Left ventricle myocardium inferior (tissue), 1 donor: ENCODE measurements at places on chromosomes 3 and 15.

DNA sequence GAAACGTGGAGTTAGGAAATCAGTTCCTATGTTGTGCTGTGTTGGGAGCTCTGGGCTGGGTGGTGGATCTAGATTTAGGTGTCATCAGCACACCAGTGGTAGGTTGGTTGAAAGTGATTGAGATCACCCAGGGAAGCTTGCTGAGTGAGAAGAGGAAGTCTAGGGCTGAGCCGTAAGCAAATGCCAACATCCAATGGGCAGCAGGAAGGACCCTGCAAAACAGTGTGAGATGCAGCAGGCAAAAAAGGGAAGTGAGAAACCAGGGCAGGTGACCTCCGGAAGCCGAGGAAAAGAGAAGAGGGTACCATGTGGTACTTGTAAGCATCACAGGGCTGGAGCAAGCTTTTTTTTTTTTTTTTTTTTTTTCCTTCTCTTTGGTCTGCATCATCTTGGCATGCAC is 15.9 kb upstream of the COPG1 start:
- no peak overlapping the region for H3K4me3 ChIP-seq
- peak; percentile 36 for DNase-seq
- no peaks in the 10 kb centered on the region for H3K36me3 ChIP-seq
- H3K4me1 ChIP-seq = peaks cover 15% of the 10 kb centered on the region

GRCh38 chr15:61951949-61952348 is 108.3 kb downstream of the VPS13C start:
- no peak overlapping the region for H3K4me3 ChIP-seq
- peaks cover 63% of the 10 kb centered on the region for H3K36me3 ChIP-seq
- DNase-seq = no peak
- H3K27me3 ChIP-seq = no peaks in the 10 kb centered on the region
- H3K27ac ChIP-seq = no peak overlapping the region
- H3K4me1 ChIP-seq = peaks cover 12% of the 10 kb centered on the region

GRCh38 chr3:37520907-37521341 is 340.8 kb upstream of the CTDSPL start:
- H3K27me3 ChIP-seq = no peaks in the 10 kb centered on the region
- H3K27ac ChIP-seq = peak overlapping the region; percentile 24
- no peak overlapping the region for H3K4me3 ChIP-seq
- peaks cover 14% of the 10 kb centered on the region for H3K4me1 ChIP-seq
- DNase-seq = no peak

DNA sequence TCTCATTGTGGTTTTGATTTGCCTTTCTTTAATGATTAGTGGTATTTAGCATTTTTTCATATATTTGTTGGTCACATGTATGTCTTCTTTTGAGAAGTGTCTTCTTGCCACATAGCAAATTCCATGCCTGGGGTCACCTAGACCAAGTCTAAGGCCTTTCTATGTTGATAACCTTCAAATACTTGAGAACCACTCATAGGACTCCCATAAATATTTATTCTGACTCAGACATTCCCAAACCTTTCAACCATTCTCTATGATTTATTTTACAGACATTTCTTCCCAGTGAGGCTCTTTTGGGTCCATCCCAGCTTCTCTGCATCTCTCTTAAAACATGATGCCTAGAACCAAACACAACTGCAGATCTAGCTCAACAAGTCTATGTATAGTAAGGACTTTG is 69.2 kb downstream of the ATP8B4 start:
- DNase-seq = no peak
- no peaks in the 10 kb centered on the region for H3K4me1 ChIP-seq
- no peak overlapping the region for H3K27ac ChIP-seq

DNA sequence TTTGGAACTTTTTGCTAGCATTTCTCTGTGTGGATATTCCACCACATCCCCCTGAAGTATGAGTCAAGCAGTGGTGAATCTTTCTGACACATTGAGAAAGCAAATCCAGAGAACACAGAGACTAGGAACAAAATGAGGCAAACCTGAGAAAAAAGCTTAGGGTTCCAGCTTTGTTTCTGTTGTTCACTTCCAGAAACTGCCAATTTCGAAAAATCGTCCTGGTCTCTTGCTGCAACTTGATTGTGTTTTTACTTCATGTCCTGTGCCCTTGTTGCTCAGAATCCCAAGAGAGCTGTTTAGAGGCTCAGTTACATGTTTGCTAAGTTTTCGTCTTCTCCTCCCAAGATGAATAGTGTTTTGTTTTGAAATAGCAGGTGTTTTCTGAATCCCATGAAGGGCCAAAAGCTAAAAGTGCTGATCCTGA is 13.7 kb downstream of the MAP2K1 start:
- DNase-seq = no peak
- no peaks in the 10 kb centered on the region for H3K27me3 ChIP-seq
- H3K36me3 ChIP-seq = peaks cover 14% of the 10 kb centered on the region
- no peak overlapping the region for H3K4me3 ChIP-seq
- peaks cover 26% of the 10 kb centered on the region for H3K4me1 ChIP-seq
- H3K27ac ChIP-seq = no peak overlapping the region

DNA sequence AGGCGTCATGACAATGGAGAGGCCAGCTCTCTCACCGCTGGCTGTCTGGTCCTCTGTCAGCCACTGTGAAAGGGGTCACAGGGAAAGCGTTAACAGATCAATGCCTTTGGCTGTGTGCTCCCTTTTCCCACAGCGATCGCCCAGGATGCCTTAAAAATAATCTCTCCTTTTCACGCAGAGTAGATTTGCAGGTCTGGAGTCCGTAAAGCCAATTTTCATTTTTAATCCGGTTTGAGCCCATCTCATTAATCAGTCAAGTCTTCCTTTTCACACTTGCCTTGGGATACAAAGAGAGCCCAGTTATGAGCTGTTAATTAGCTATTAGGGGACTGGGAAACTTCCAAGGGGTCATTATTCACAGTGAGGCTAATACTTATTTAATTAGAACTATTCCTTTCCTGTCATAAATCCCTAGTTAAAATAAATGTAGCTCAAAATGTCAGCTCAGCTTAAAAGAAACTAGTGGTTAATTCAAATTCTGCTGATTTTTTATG is 104.3 kb upstream of the RASGRP1 start:
- H3K36me3 ChIP-seq = no peaks in the 10 kb centered on the region
- H3K4me3 ChIP-seq = no peak overlapping the region
- DNase-seq = no peak
- peaks cover 17% of the 10 kb centered on the region for H3K27me3 ChIP-seq

DNA sequence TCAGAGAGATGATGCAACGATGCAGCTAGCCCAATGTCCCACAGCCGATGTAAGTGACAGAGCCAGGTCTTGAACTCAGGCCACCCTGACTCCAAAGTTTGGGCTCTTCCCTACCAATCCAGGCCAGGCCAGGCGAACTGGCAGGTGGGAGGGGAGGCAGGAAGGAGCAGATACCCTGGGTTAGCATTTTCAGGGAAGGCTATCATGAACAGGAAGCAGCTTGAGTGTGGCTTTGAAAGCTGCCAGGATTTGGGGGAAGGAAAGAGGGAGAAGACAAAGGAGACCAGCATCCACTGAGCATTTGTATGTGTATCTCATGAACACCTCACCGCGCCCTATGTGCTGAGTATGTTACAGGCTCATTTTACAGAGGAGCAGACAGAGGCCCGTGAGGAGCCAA is 38.8 kb downstream of the LMCD1 start:
- DNase-seq = no peak
- peaks cover 48% of the 10 kb centered on the region for H3K4me1 ChIP-seq
- peaks cover 74% of the 10 kb centered on the region for H3K36me3 ChIP-seq

DNA sequence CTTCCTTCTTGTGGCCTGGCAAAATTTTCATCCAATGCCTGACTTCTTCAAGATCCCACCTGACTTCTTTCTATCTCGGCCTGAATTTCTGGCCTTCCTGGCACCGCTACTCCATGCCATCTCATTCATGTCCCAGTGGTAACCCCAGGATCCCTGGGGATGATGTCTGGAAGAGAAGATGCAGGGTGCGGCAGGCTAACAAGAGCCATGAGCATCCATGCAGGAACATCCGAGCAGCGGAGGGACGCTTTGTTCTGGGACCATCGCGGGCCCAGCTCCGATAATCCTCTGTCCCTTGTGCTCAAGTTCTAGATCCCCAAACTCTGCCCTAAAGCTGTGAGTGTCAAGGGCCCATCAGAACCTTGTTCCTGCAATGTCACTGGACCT is 10.9 kb downstream of the MYL3 start:
- peak overlapping the region; percentile 95 for H3K27ac ChIP-seq
- no peak for DNase-seq
- H3K4me1 ChIP-seq = peaks cover 23% of the 10 kb centered on the region
- no peaks in the 10 kb centered on the region for H3K27me3 ChIP-seq

DNA sequence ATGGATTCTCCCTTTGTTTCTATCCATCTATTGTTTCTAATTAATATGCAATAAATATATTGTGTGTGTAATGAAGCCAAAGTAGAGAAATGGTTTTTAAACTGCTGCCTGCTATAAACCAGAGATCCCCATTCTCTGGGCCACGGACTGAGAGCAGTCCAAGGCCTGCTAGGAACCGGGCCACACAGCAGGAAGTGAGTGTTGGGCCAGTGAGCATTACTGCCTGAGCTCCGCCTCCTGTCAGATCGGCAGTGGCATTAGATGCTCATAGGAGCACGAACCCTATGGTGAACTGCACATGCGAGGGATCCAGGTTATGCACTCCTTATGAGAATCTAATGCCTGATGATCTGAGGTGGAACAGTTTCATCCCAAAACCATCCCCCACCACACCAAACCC is 85.2 kb upstream of the POMGNT2 start:
- no peaks in the 10 kb centered on the region for H3K27me3 ChIP-seq
- no peak overlapping the region for H3K27ac ChIP-seq
- H3K4me3 ChIP-seq = no peak overlapping the region
- DNase-seq = no peak

- no peak for DNase-seq
- peaks cover 25% of the 10 kb centered on the region for H3K4me1 ChIP-seq
- peak overlapping the region; percentile 84 for H3K4me3 ChIP-seq
- H3K36me3 ChIP-seq = no peaks in the 10 kb centered on the region
- peak overlapping the region; percentile 70 for H3K27ac ChIP-seq
- no peaks in the 10 kb centered on the region for H3K27me3 ChIP-seq
Measured at GRCh38 chr3:142596726-142597088, 514 bp downstream of the PLS1 start.
